ENCODE measurements at places on chromosomes 5 and 9.

DNA sequence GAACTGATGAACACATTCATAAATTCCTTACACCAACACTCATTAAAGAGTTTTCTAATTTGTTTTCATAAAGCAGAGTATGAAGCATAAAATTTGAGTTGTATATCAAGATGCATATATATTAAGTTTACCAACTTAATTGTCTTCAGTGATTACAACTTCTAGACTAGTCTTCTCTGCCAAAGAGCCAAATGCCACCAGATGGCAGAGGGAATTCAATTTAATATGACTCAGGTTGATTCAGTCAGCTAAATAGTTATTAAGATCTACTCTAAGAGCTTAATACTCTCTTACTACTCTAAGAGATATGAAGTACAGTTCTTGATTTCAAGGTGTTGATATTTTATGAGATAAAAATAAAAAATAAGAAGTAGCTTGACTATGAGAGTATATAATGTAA is 53.4 kb downstream of the CDH10 start:
- DNase-seq = no peak

DNA sequence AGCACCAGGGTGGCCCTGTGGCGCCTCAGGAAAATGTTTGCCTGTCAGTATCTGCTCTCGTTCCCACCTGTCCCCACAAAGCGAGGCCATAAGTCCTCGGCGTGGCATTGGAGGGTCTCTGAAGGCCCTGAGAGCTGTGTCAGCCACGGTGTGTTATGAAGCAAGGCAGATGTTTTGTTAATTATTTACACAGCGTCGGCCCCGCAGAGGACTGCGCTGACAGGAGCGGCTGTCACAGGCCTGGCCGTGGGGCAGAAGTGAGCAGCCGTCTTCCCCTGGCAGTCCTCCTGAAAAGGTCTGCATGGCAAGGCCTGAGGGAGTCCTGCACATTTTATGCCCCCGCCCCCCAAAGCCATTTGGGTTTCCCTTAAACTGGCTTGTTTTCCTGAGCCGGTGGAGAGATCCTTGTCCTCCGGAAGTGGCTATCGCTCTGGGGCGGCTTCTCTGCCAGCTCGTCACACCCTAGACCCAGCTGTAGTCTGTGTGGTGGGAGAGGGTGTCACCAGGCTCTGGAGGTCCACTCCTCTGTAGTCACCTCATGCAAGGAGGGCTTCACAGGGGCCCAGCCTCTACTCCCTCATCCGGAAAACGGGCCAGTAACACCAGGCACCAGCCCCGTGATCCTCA is 6.2 kb downstream of the NEK6 start:
- DNase-seq = no peak

- no peak for DNase-seq
These were observed 533.4 kb downstream of the PSAT1 start for GRCh38 chr9:78830301-78830700.

DNA sequence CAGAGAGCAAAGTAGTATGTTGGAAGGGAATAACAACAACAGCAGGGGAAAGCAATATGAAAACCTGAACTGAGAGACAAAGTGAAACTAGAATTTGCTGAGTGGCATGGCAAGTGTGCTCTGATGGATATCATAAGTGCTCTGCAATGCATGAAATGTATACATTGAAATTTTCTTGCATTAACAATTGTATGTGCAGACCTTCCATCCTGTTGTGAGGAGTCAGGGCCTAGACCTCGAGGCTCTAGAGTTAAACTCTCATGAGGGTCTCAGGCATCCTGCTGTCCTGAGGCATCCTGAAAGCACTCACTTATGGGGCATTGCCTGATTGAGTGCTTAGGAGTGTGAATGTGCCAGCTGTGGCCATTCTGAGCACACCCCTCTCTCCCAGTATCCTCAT is 1.1 kb downstream of the ECM2 start:
- peak; percentile 29 for DNase-seq

DNA sequence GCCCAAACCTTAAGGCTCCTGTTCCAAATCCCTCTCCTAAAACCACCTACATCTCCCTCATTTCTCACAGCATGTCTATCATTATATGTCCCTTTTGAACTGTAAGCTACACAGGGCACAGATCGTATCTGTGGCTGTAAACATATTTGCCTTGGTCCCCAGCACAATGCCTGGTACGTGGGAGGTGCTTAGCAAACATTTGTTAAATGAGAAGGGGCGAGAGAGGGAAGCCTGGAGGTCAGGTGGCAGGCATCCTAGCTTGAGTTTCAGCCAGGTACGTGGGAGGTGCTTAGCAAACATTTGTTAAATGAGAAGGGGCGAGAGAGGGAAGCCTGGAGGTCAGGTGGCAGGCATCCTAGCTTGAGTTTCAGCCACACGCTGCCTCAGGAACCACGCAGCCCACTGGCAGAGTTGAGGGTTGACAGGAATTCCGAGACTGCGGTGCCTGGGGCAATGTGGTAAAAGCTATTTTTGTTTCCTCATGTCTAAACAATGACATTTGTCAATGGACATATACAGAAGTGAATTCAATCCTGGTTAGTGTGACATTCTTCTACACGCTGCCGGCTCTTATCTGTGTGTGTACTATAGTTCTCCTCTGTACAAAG is 113.6 kb downstream of the EFNA5 start:
- DNase-seq = no peak

DNA sequence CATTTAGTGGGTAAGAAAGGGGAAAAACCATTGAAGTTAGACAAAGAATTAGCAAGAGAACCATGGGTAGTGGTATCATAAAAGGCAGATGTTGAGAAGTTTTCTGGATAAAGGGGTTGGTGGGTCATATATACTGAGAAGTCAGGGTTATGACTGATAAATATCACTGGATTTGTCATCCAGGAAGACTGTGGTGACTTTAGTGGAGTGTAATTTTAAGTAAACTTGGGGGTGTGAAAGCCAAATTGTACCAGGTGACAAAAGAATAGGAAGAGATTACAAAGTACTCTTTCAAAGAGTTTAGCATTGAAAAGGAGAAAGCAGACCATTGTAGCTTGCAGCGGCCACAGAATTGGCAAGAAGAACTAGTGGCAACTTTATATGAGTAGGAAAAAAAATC is 315.2 kb upstream of the DMAC1 start:
- DNase-seq = no peak
